ENCODE measurements at places on chromosomes 5 and 9.
A peak's percentile ranks its signal among the peaks of the same experiment; 100 is the strongest.

GRCh38 chr9:125913551-125913950 lies 166.4 kb downstream of the PBX3 start:
- no peak for DNase-seq

- peak; percentile 31 for DNase-seq
Measured at GRCh38 chr5:101390151-101390908, 487.2 kb upstream of the ST8SIA4 start.

- no peak for DNase-seq
Measured at GRCh38 chr9:14146201-14146874, 167.6 kb downstream of the NFIB start.

DNA sequence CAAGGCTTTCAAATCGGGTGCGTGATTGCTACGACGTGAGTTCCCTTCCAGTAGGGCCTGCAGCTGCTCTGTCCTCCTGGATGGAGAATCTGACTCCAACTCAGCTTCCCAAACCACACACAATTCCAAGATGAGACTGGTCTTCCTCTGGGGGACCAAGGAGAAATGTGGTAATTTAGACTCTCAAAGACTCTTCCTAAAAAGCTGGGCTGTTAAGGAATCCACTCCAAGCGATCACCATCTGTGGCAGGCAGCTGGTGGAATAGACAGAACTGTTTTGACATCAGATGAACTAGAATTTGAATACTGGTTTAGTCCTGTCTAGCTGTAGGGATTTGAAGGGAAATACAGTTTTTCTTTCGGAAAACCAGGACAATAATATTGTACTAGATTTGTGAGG lies 130.7 kb upstream of the KLF4 start:
- DNase-seq: no peak

GRCh38 chr9:110206389-110206788 lies 1.6 kb downstream of the C9orf152 start:
- no peak for DNase-seq

DNA sequence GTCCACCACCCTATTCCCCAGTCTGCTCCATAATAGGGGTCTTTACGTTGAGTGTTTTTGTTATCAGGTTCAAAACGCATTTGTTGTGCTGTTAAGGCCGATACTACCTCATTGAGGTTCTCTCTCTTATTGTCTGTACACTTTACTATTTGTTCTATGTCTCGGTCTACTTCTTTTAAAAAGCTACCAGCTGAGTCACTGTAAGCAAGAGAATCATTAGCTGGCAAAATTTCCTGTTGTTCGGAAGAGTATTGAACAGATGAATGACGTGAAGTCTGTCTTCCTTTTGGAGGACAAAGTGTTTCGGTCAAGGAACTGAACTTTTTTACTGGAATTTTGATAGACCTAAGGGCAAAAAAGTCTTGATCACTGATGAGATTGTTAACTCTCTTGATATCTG lies 10.3 kb downstream of the LYSMD3 start:
- no peak for DNase-seq

DNA sequence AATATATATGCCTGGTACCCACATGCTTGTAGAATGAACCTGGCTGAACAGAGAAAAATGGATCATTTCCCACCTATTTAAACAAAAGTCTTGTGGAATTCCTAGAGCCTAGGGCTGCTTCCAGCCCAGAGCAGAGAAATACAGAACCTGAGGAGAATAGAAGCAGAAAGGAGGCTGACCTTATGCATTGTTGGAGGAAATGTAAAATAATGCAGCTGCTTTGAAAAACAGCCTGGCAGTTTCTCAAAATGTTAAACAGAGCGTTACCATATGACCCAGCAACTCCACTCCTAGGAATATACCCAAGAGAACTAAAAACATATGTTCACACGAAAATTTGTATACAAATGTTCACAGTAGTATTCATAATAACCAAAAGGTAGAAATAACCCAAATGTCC lies 15.1 kb downstream of the MAPKAP1 start:
- DNase-seq: no peak

GRCh38 chr5:55694152-55694830 lies 17.8 kb downstream of the SLC38A9 start:
- DNase-seq: no peak

- no peak for DNase-seq
Measured at GRCh38 chr5:108379722-108380530, 2.0 kb downstream of the FBXL17 start.

DNA sequence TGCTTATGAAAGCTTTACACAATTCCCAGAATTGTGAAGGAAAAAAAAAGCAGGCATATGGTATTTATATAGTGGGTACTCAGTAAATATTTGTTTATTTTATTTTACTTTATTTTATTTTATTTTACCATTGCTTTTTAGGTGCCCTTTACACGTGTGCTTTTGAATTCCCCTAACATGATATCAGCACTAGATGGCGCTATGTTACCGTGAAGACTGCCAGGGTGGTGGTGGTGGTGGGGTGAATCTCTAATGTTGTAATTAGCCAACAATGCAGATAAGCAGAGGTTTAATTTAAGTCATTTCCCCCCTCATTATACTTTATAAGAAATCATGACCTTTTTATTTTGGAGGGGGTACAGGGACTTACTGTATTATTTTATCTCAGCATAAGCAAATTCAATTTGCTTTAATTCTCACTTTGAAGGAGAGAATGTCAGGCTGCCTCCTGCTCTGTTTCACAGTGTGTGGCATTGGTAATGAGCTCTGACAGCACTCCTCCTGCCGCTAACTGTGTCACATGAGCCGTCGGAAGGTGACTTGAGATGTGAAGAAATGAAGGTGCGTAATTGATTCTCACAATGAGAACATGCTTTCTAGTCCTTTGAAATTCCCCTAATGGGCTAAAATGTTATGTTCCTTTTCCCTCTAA lies 165.6 kb downstream of the YTHDC2 start:
- DNase-seq: peak; percentile 52

DNA sequence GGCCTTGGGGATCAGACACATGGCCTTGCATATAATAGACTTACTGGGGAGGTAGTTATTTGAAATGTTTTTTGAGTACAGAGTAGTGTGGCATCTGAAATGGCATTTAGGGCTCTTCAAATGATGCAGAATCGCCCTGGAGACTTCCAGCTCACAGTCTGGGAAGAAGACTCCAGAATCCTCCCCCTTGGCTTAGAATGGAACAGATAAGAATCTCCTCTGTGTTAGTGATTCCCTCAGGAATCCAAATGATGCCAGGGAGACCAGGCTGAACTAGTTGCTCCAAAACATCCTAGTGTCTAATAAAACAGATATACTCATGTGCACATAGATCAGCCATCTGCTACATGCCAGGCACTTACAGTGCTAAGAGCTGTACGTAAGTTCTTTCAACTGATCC lies 38.6 kb upstream of the SMC5 start:
- DNase-seq: no peak

All from H9 (cell line).